ENCODE measurements at places on chromosomes 1 and 21.

DNA sequence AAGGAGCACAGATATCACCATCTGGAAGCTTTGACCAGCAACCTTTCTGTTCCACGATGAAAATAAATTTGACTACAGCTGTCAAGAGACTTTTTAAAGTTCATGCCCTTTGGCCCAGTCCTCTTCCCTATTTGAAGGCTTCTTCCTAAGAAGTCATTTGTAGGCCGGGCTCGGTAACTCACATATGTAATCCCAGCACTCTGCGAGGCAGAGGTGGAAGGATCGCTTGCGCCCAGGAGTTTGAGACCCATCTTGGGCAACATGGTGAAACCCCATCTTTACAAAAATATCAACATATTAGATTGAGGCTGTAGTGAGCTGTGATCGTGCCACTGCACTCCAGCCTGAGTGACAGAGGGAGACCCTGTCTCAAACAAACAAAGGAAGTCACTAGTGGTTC, 58.3 kb upstream of the IFFO2 start:
- H3K36me3 ChIP-seq, result peaks cover 3% of the 10 kb centered on the region
- no peak overlapping the region for H3K4me3 ChIP-seq
- H3K4me1 ChIP-seq, result peaks cover 19% of the 10 kb centered on the region
- H3K27ac ChIP-seq, result no peak overlapping the region

GRCh38 chr1:201330541-201330940, 46.9 kb downstream of the TNNT2 start:
- no peak for DNase-seq
- no peak overlapping the region for H3K27ac ChIP-seq
- H3K4me3 ChIP-seq, result no peak overlapping the region
- H3K36me3 ChIP-seq, result no peaks in the 10 kb centered on the region
- no peaks in the 10 kb centered on the region for H3K27me3 ChIP-seq
- H3K4me1 ChIP-seq, result no peaks in the 10 kb centered on the region

GRCh38 chr1:244353551-244354091, 98.1 kb downstream of the ADSS2 start:
- H3K4me1 ChIP-seq, result peaks cover 18% of the 10 kb centered on the region
- peaks cover 2% of the 10 kb centered on the region for H3K27me3 ChIP-seq
- no peak for DNase-seq
- H3K27ac ChIP-seq, result no peak overlapping the region
- H3K36me3 ChIP-seq, result no peaks in the 10 kb centered on the region

GRCh38 chr1:187938092-187938491, 1109.3 kb downstream of the PLA2G4A start:
- H3K27me3 ChIP-seq, result no peaks in the 10 kb centered on the region
- DNase-seq, result no peak
- no peaks in the 10 kb centered on the region for H3K4me1 ChIP-seq
- H3K27ac ChIP-seq, result no peak overlapping the region

GRCh38 chr1:233211595-233211994, 83.9 kb downstream of the PCNX2 start:
- no peak overlapping the region for H3K4me3 ChIP-seq
- DNase-seq, result no peak
- peaks cover 13% of the 10 kb centered on the region for H3K36me3 ChIP-seq
- H3K27me3 ChIP-seq, result no peaks in the 10 kb centered on the region

- no peak overlapping the region for H3K4me3 ChIP-seq
- no peak overlapping the region for H3K27ac ChIP-seq
- H3K36me3 ChIP-seq, result no peaks in the 10 kb centered on the region
- no peak for DNase-seq
- H3K27me3 ChIP-seq, result peaks cover 2% of the 10 kb centered on the region
These were observed 106.8 kb upstream of the CACHD1 start for GRCh38 chr1:64363111-64363510.

- no peak for DNase-seq
- peaks cover 3% of the 10 kb centered on the region for H3K4me1 ChIP-seq
- H3K27ac ChIP-seq, result no peak overlapping the region
- H3K36me3 ChIP-seq, result peaks cover 3% of the 10 kb centered on the region
These were observed 65.5 kb downstream of the SCCPDH start for GRCh38 chr1:246789454-246790339.

- H3K27me3 ChIP-seq, result peaks cover 3% of the 10 kb centered on the region
- no peaks in the 10 kb centered on the region for H3K4me1 ChIP-seq
- no peak overlapping the region for H3K27ac ChIP-seq
- H3K4me3 ChIP-seq, result no peak overlapping the region
- DNase-seq, result no peak
- H3K36me3 ChIP-seq, result no peaks in the 10 kb centered on the region
These were observed 73.3 kb downstream of the IFI44 start for GRCh38 chr1:78722947-78723346.

- no peaks in the 10 kb centered on the region for H3K27me3 ChIP-seq
- DNase-seq, result no peak
- H3K4me1 ChIP-seq, result no peaks in the 10 kb centered on the region
These were observed 143.2 kb downstream of the PBX1 start for GRCh38 chr1:164702216-164702615.

GRCh38 chr1:14443164-14443787, 155.2 kb upstream of the KAZN start:
- H3K27me3 ChIP-seq, result peaks cover 2% of the 10 kb centered on the region
- H3K27ac ChIP-seq, result no peak overlapping the region
- H3K36me3 ChIP-seq, result no peaks in the 10 kb centered on the region

GRCh38 chr1:88276163-88276562, 407.9 kb upstream of the PKN2 start:
- H3K36me3 ChIP-seq, result no peaks in the 10 kb centered on the region
- no peak for DNase-seq
- H3K27me3 ChIP-seq, result peaks cover 1% of the 10 kb centered on the region
- peaks cover 2% of the 10 kb centered on the region for H3K4me1 ChIP-seq

- no peak overlapping the region for H3K27ac ChIP-seq
- peaks cover 3% of the 10 kb centered on the region for H3K36me3 ChIP-seq
- H3K4me1 ChIP-seq, result peaks cover 8% of the 10 kb centered on the region
These were observed 12.2 kb downstream of the NTNG1 start for GRCh38 chr1:107153014-107153413.

DNA sequence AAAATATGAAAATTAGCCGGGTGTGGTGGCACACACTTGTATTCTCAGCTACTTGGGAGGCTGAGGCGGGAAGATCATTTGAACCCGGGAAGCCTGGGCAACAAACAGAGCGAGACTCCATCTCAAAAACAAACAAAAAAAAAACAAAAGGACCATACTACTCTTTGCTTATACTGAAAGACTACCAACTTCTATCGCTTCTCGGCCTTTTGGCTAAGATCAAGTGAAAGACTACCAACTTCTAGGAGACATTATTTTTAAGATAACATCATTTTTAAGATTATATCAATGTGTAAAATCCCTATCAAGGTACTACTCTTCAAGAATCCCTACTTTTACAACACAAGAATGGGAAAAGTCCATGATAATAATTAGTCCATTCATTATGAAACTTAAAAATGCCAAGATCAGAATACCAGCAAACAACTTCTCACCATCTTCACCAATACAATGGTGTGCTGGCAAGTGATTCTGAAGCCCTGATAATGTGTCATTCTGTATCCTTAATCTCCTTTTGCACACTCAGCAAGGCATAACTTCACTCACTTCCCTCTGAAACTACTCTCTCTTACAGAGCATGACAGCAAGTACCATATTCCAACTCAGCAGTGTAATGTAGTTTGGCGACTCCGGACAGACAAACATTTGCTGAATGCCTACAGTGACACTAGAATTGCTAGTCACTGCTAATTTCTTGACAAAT, 1.7 kb downstream of the PTP4A2 start:
- H3K4me3 ChIP-seq, result peak overlapping the region; percentile 95
- no peaks in the 10 kb centered on the region for H3K27me3 ChIP-seq
- DNase-seq, result no peak
- H3K4me1 ChIP-seq, result peaks cover 46% of the 10 kb centered on the region
- H3K36me3 ChIP-seq, result peaks cover 8% of the 10 kb centered on the region
- H3K27ac ChIP-seq, result peak overlapping the region; percentile 96

Data from memory B cell (primary cell).